ENCODE measurements at places on chromosomes 2 and 18. TPM values are rescaled to one million over a fixed set of nuclear protein-coding genes. Genes with fewer than 3 reads are reported as not detected.
A peak's percentile ranks its signal among the peaks of the same experiment; 100 is the strongest.

GRCh38 chr2:238838786-238839327 lies 9.0 kb upstream of the TWIST2 start:
- H3K27me3 ChIP-seq = no peaks in the 10 kb centered on the region
- no peaks in the 10 kb centered on the region for H3K36me3 ChIP-seq
- no peak overlapping the region for H3K4me3 ChIP-seq
- H3K27ac ChIP-seq = no peak overlapping the region

- no peaks in the 10 kb centered on the region for H3K27me3 ChIP-seq
- no peaks in the 10 kb centered on the region for H3K36me3 ChIP-seq
- no peak for DNase-seq
- peaks cover 7% of the 10 kb centered on the region for H3K4me1 ChIP-seq
- no peak overlapping the region for H3K4me3 ChIP-seq
Observed at GRCh38 chr2:188512456-188512855, 220.8 kb downstream of the GULP1 start.

Gene ERMN
- not detected for total RNA-seq

Gene IL18R1
- 1.5 TPM for total RNA-seq

- H3K27me3 ChIP-seq = no peaks in the 10 kb centered on the region
- no peak overlapping the region for H3K27ac ChIP-seq
- H3K4me1 ChIP-seq = no peaks in the 10 kb centered on the region
Observed at GRCh38 chr2:66430505-66431273, 4.2 kb upstream of the MEIS1 start.

DNA sequence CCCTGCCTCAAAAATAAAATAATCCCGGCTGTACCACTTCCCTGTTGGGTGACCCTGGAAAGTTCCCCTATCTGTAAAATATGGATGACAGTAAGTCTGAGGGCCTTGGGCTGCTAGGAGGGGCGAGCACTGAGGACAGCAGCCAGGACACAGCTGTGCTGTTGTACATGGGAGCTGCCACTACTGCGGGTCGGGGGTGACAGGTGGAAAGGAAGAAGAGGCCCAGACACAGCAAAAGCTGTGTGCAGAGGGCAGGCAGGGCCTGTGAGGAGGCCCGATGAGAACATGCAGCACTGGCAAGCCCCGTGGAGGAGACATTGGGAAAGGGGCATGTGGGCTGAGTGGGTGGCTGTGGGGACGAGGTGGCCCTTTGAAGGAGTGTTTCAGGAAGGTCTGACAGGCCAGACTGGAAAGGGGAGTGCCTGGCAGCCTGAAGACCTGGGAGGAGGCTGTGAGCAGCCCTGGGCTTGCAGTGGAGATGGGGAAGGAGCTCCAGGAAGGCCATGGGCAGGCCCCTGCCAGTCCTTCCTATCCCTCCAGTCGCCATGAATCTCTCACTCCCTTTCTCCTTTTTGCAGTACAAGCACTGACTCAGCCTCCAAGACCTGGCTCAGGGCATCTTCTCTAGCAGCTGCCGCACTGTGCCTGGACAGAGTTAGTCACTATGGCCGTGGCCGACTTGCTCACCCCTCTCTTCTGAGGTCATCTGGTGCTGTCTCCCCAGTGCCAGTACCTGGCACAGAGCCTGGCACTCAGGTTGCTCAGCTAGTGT lies 28.9 kb upstream of the SEMA4C start:
- no peaks in the 10 kb centered on the region for H3K36me3 ChIP-seq
- no peak overlapping the region for H3K4me3 ChIP-seq
- DNase-seq = no peak
- peaks cover 13% of the 10 kb centered on the region for H3K4me1 ChIP-seq
- H3K27me3 ChIP-seq = no peaks in the 10 kb centered on the region
- no peak overlapping the region for H3K27ac ChIP-seq

DNA sequence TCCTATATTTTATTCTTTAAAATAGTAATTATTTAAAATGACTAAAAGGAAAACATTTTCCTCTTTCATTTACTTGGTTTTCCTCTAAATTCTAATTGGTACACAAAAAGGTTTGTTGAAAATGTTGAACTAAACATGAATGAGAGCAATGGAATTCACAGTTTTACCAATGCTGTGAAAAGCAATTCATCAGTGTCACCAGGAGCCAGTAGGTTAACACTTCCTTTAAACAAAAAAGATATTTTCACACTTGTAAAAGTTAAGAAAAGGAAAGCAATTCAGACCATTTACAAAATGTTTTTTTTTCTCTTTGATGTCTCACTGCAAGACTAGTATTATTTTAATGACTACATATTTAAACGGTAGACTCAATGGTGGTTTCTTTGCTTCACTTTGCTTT lies 341.6 kb downstream of the RIT2 start:
- no peak overlapping the region for H3K27ac ChIP-seq
- no peak overlapping the region for H3K4me3 ChIP-seq
- no peak for DNase-seq
- no peaks in the 10 kb centered on the region for H3K27me3 ChIP-seq
- H3K36me3 ChIP-seq = no peaks in the 10 kb centered on the region
- H3K4me1 ChIP-seq = no peaks in the 10 kb centered on the region

Gene COLEC12
- not detected for total RNA-seq

Gene RAX
- not detected for total RNA-seq

- no peaks in the 10 kb centered on the region for H3K4me1 ChIP-seq
- no peak overlapping the region for H3K4me3 ChIP-seq
- H3K27me3 ChIP-seq = no peaks in the 10 kb centered on the region
- DNase-seq = no peak
- H3K27ac ChIP-seq = no peak overlapping the region
- peaks cover 3% of the 10 kb centered on the region for H3K36me3 ChIP-seq
Observed at GRCh38 chr2:241617431-241618154, 19.4 kb downstream of the THAP4 start.

- no peaks in the 10 kb centered on the region for H3K36me3 ChIP-seq
- peak overlapping the region; percentile 31 for H3K27ac ChIP-seq
- H3K27me3 ChIP-seq = no peaks in the 10 kb centered on the region
- no peak overlapping the region for H3K4me3 ChIP-seq
- no peak for DNase-seq
- peaks cover 47% of the 10 kb centered on the region for H3K4me1 ChIP-seq
Observed at GRCh38 chr2:96764253-96764637, 3.5 kb downstream of the CNNM4 start.
